BJ (cell line): ENCODE measurements at places on chromosomes 4 and X. TPM values are rescaled to one million over a fixed set of nuclear protein-coding genes. Genes with fewer than 3 reads are reported as not detected.

- DNase-seq, result no peak
Observed at GRCh38 chrX:57353472-57354132, 67.1 kb downstream of the FAAH2 start.

- no peak for DNase-seq
Observed at GRCh38 chr4:87228262-87228860, 7.9 kb upstream of the KLHL8 start.

Gene TXK
- polyA plus RNA-seq, result 0.10 TPM in 1 of 2 replicates, not detected in the other

DNA sequence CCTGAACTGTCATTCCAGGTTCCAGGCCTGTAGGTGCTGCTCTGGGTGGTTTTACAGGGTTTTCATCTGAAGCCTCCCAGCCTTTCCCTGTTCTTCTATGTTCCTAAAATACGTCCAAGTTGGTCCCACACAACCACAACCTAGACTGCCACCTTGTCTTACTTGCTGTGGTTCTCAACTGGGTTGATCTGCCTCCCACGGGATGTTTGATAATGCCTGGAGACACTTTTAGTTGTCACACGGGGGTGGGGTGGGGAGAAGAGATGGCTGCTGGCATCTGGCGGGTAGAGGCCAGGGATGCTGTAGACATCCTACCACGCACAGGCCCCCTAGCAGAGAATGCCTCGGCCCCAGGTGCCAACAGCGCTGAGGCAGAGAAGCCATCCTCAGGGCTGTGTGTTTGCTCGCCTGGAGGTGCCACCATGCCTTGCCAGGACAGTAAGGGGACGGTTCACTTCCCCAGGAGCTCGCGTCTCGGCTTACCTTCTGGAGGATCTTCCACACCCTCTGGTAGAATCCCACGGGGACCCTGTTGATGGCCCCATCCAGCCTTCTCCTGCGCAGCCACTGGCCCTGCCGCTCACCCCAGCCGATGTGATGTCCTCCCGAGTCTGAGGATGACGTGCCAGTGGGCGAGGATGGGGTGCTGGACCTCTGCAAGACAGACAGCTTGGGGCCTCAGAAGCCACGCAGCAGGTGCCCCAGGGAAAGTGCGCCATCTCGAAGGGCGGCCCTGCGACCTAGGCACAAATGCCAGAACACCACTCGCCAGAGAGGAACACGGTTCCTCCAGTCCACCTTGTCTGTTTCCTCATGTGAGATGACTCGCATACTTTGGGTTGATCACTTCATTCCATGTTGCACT is 87.0 kb downstream of the PHKA2 start:
- DNase-seq, result no peak
